ENCODE measurements at places on chromosomes 1 and 21.

DNA sequence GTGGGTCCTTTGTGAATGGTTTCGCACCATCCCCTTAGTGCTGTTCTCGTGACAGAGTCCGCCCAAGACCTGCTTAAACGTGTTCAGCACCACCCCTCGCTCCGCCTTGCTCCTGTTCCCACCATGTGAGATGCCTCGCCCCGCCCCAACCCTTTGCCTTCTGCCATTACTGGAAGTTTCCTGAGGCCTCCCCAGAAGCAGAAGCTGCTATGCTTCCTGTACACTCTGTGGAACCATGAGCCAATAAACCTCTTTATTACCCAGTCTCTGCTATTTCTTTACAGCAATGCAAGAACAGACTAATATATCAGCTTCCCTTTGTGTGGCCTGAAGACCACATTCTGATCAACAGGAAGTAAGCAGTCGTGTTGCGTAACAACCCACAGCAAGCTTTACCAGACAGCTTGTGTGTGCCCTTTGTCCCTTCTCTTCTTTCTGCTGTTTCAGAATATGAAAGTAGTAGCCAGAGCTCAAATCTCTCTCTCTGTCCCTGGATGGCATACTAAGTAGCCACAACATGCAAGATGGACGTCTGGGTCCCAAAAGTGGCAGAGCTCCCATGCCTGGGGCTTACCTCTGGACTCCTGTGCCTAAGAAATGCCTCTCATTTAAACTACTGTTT, 14.1 kb downstream of the HENMT1 start:
- DNase-seq, result no peak

- DNase-seq, result no peak
Observed at GRCh38 chr21:28822486-28823335, 170.0 kb downstream of the LTN1 start.

GRCh38 chr1:248686815-248687214, 15.8 kb downstream of the OR14I1 start:
- DNase-seq, result no peak

GRCh38 chr21:17472182-17472581, 40.7 kb upstream of the CXADR start:
- DNase-seq, result no peak

DNA sequence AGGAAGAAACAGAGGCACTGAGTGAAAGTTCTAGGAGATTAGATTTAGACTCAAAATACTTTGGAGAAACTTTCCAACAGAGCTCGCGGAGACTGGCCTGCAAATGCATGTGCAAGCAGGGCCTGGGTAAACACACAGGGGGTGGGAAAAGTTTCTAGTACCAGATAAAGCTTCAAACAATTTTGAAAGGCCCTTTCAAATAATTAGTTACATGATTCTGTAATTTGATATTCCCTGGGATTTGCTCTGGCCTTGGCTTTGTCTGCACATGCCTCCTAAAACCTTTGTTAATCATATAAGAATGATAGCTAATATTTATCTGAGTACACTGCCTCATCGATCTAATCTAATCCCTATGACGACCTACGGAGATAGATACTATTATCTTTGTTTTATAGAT, 31.3 kb downstream of the VTCN1 start:
- DNase-seq, result no peak

GRCh38 chr1:3103967-3104677, 35.1 kb downstream of the PRDM16 start:
- no peak for DNase-seq

DNA sequence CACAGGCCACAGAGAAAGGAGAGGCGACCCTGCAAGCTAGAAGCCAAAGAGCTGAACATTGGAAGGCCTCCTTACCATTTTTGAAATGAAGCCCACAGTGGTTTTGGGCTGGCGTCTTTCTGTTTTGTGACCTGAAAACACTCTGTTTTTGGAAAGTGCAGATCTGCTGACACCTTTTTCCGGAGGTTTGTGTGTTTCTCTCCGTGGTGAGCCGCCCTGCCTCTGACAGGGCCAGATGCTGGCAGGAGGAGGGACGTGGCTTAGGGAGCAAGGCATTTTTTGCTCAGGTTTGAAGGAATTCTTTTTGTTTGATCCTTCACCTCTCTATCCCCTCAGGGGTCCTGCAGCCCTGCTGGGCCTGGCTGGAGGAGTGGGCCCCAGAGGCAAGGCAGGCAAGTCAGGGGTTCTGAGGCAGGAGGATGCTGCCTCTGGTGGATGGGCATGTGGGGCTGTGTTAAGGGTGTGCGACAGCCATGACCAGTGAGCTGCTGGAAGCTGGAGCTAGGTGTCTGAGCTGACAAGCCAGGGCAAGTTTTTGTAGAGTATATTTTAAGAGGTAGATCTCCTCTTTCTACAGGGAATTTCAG, 133.8 kb downstream of the CAMTA1 start:
- no peak for DNase-seq

DNA sequence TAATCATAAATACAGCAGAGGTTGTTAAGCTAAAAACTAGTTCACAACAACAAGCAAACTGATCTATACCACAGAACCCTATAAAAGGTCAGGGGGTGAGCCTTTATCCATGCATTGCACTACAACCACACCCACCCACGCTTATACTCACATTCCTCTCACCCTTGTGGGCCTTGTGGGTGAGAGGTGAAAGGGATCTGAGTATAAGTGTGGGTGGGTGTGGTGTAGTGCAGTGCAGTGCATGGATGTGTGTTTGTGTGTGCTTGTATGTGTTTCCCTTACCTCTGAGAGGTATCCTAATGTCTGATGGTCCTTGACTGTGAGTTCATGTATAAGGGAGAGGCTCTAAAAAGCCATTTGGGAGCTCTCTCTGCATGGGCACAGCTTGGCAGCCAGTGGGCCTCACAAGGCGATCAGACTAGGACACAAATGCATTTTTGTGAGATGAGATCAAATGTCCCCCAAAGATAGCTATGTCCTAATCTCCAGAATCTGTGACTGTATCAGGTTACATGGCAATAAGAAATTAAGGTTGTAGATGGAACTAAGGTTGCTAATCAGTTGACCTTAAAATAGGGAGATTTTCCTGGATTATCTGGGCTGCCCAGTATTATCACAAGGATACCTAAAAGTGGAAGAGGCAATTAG, 95.5 kb upstream of the DPT start:
- DNase-seq, result no peak

- no peak for DNase-seq
Observed at GRCh38 chr1:2942410-2942809, 78.9 kb upstream of the ACTRT2 start.

GRCh38 chr1:152141971-152142584, 16.9 kb downstream of the RPTN start:
- peak; percentile 58 for DNase-seq

GRCh38 chr1:93758842-93759515, 77.3 kb upstream of the BCAR3 start:
- no peak for DNase-seq

- peak; percentile 54 for DNase-seq
Observed at GRCh38 chr1:116680752-116681151, 13.2 kb upstream of the IGSF3 start.

GRCh38 chr1:151372058-151372934, at the start of gene SELENBP1:
Gene SELENBP1, minus strand, starts transcription at chr1:151372705. Its CDS starts 64 bp downstream, at chr1:151372641.
- peak; percentile 38 for DNase-seq

- no peak for DNase-seq
Observed at GRCh38 chr1:208942394-208943130, 641.0 kb upstream of the CAMK1G start.

DNA sequence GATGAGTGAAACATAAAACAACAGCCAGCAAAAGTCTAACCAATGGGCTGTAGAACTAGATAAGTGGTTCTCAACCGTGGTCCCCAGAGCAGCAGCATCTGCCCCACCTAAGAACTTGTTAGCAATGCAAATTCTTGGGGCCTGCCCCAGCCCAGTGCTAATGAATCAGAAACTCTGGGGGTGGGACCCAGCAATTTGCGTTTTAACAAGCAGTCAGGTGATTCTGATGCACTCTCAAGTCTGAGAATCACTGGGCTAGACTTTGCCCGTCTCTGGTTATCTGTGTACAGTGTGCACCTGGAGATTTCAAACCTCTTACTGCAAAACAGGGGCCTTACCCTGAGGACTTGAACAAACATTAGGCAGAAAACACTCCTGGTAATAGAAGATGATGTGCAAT, 66.5 kb downstream of the PLXNA2 start:
- no peak for DNase-seq

DNA sequence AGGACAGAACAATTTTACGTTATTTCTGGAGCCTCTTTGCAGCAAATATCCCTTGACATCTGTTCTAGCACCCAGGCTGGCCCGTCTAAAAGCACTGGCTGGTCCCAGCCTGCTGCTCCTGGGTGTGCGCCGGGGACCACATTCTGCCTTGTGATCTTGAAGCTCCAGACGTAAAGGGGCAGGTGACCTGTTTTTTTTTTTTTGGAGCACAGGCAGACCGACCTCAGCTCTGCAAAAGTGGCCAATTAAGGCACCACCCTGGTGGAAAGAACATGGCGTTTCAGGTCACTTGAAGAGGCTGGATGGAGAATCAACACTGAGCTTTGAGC, 13.8 kb upstream of the CAMTA1 start:
- DNase-seq, result no peak

DNA sequence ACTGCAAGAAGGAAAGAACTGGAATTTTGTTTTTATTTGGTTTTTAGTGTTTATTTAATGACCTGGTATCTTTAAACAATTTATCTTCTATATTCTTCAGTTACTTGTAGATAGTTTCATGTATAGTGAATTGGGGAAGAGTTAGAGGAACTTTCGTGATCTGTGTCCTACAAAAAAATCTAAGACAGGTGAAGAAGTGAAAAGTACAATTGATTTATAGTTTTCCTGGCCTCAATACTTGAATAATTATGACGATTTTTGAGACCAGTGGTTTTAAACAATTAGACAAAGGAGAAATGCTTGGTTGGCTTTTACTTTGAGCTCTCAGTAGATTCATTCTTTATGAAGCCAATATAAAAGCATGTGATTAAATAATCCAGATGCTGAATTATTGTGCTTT, 7.5 kb downstream of the MIER1 start:
- no peak for DNase-seq

- no peak for DNase-seq
Observed at GRCh38 chr1:222335586-222335985, 212.3 kb downstream of the HHIPL2 start.

GRCh38 chr1:173223031-173223380, 15.9 kb upstream of the TNFSF4 start:
- no peak for DNase-seq

DNA sequence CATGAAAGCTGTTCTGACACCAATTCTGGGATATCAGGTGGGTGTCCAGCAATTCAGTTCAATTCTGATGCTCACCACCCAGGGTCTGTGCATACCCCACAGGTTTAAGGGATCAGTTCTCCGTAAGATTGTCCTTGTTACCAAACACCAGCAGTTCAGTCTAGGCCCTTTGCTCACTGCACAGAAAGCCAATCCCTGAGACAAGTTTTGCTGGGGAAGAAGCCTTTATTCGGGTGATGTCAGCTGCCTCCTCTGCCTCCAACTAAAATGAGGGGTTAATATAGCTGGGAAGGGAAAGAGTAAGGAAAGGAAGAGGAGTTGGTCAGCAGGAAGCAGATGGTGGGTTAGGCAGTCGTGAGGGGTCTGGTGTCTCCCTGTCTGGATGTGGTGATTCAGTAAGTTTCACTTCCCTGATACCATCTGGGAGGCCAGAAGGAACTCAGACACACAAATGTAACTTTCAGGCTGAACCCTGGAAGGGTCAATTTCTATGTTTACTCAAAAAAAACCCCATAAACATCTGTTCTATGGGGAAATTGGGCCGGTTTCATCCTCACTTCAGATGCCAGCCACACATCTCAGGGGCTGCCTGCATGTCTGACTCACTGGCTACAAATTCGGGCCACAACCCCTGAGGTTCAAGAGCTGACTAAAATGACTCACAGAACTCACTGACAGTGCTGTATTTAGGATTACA, 83.3 kb upstream of the PGBD5 start:
- DNase-seq, result peak; percentile 79

DNA sequence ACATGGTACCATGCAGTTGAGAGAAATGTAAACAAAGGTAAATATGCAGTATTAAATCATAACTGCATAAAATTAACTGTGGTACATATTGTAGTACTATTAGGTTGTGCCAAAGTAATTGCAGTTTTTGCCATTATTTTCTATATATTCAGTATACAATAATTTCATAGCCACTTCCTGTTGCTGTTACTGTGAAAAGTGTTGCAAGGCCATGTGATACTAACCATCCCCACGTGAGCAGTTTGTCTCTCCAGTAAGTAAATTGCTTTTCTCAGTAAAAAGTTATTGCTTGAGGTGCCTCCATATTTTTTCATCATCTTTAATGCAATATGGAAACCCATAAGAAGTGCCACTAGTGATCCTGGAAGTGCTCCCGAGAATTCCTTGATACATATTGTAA, 19.6 kb upstream of the METTL18 start:
- DNase-seq, result no peak

DNA sequence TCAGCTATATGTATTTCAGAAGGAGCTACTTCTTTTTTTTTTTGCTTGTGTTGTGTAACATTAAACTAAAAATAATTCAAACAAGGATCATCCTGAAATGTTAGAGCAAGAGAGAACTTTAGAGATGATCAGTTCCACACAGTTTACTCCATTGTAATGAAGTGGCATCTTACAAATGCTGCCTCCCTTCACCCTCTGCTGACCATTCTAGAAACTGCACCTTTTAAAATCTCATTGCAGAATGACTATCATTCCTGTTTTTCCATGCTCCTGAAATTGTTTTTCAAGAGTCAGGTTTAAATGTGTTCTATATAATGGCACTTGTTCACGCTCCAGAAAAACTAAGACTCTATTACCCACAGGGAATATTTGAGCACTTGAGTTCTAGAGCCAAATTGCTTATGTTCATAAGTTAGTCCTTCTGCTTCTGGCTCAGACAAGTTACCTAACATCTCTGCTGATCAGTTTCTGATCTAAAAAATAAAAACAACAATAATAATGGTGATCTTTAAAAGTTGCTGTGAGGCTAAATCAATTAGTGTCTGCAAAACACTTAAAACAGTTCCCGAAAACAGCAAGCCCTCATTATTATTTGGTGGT, 21.5 kb upstream of the SLC44A5 start:
- peak; percentile 30 for DNase-seq

DNA sequence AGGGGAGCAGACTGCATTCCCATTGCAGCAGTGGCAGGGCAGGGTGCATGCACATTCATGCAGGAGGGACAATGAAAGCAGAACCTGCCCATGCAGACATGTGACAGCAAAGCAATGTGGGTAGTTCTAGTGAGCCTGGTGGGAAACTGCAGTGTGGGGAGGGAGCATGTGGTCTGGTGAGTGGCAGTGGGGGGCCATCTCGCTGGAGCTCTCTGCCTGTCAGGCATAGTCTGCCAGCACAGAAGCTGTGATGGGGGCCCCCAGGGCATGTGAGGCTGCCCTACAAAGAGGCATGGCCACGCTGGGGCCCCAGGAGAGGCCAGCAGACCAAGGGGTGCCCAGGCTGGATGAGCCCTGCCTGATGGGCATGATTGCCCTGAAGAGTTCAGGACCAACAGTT, 579.7 kb downstream of the PTPRC start:
- DNase-seq, result no peak

GRCh38 chr1:32249831-32250525, 1.1 kb upstream of the LCK start:
- DNase-seq, result peak; percentile 59
